ENCODE measurements at places on chromosomes 12 and 14. TPM values are rescaled to one million over a fixed set of nuclear protein-coding genes. Genes with fewer than 3 reads are reported as not detected.

Gene GALNT8
- polyA plus RNA-seq: 3.1 TPM

GRCh38 chr14:61568572-61569011 lies 126.7 kb upstream of the HIF1A start:
- DNase-seq: no peak

GRCh38 chr12:49624921-49625577 lies 1.7 kb downstream of the PRPF40B start:
- no peak for DNase-seq

GRCh38 chr12:51863363-51863932 lies 14.9 kb upstream of the FIGNL2 start:
- DNase-seq: no peak

Gene TBX3
- 88.3 TPM for polyA plus RNA-seq

DNA sequence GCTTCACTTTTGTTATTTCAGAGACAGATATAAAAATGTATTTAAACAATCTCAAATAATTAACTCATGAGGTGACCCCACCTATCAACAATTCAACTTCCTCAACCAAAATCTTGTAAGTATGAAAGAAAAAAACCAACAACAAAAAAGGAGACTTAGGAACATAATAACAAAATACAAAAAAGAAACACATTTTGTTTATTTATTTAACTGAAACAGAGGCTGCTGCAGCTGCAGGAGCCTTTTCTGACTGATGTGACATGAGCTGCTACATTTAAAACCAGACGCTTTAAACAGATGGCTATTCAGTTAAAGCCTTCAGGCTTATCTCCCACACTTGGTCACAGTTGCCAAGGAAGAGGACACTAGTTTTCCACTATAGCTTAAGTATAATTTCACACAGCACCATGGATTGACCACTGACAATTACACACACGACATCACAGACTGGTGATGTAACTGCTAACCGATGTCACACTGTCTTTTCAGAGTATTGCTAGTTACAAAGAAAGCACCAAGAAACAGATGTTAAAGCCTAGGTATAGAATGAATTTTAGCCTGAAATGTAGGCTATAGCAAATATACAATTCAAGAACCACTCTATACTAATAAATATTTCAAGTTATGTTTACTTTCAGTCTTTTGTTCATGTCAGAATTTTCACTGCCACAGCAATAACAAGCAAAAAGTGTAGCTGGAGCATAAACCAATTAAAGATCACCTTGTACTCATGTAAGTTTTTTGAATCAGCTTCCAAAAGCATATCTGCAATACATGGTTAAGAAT lies 113.0 kb downstream of the MED13L start:
- no peak for DNase-seq

Gene ITFG2
- 67.8 TPM for polyA plus RNA-seq

Gene CFAP54
- polyA plus RNA-seq: 2.6 TPM

- DNase-seq: no peak
Observed at GRCh38 chr12:63093084-63093483, 57.9 kb downstream of the AVPR1A start.
